ENCODE measurements at places on chromosomes 11 and 22.
A peak's percentile ranks its signal among the peaks of the same experiment; 100 is the strongest.

GRCh38 chr11:134176284-134176683, 47.5 kb downstream of the NCAPD3 start:
- DNase-seq = no peak

DNA sequence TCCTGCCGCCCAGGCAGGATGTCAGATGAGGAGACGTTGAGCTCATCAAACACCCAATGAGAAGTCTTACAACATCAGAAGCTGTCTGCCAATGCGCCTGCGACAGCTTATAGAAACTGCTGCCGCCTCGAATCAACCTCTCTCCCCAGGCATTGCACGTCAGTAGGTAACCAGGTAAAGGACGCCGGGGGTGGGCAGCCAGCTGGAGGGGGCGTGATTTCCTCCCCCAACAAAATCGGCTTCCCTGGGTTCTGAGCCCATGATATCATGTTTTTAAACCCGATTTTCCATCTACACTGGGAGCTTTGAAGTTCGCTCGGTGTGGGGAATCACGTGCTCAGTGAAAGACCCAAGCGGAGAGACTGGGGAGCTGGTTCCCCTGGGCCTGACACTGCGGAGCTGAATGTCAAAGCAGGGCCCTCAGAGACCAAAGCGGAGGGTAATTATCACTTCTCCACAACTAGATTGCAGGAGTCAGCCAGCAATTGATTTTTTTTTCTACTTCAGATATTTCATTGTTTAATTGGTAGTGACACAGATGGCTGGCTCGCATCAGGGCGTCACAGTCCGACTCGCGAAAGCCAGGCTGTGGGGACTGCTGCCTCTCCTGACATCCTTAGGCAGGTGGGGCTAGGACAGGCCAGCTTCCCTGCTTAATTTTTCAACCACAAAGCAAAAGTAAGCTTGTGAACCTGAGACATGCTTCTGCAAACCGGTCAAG, 15.4 kb downstream of the FAM83F start:
- peak; percentile 31 for DNase-seq

GRCh38 chr11:44577231-44577830, 11.9 kb downstream of the CD82 start:
- no peak for DNase-seq

GRCh38 chr11:76830639-76831327, 29.9 kb upstream of the ACER3 start:
- DNase-seq = no peak

DNA sequence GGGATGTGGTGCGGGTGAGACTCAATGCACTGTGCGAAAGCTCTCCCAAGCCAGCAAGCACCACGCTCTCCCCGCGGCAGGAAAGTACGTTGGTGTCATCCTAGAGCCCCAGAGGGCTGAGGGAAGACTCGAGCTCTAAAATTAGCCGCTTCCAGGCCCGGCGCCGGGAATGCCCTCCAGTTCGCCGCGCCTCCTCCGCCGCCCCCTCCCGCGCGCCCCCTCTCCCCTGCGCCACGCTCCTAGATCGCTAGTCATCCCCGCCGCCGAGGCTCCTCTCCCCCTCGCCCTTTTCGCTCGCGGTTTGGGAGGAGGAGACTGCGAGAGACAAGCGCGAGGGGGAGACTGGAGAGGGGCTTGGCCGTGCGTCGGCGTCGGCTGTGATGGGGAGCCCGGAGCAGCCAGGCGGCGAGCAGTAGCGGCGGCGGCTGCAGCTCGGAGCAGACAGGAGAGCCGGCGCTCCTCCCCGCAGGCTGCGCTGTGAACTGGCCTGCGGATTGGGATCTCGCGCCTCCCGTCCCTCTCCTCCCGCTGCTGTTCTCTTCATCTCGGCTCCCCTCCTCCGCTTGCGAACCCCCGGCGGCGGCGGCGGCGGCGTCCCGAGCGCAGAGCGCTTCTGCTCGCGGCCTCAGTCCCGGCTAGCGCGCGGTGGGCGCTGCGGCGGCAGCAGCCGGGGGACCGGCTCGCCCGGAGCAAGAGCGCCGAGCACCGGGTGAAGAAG, at the start of gene FAT3:
TSS of gene FAT3 (plus strand) at position 412 of the 718 bp plus-strand sequence. CDS start 127,295 bp downstream, outside the sequence.
- DNase-seq = no peak

Data from CD4-positive, alpha-beta T cell treated with Interferon gamma for 1 hour (primary cell).